ENCODE measurements at places on chromosomes 6 and 20.

GRCh38 chr6:166031275-166031674, 136.4 kb downstream of the TBXT start:
- no peak for DNase-seq
- no peaks in the 10 kb centered on the region for H3K4me1 ChIP-seq
- H3K36me3 ChIP-seq: no peaks in the 10 kb centered on the region

DNA sequence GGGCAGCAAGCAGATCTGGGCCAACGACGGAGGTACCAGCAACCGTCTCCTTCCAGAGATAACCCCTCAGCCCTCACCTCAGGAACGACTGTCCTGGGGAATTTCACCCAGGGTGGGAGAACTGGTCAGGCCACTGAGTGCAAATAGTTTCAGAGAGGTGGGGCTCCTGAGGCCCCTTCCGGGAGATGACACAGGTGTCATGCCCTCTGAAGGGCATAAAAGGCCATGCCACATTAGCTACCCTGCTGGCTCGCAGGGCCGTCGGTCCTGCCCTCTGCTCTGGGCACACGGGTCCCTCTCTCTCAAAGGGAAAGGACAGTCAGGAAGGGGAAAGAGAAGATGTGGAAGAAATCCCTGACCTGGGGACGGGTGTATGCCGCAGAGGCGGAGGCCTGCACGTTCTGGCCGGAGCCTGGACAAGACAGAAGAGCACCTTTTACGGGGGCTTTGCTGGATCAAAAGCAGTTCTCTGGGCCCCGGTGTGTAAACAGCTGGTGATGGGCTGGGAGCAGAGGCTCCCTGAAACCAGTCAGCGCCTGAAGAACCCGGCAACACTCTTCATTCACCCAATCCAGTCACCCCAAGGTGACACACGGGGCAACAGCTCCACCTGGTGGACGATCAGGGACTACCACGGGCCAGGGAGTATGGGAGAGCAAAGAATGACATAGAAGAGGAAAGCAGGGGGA, 6.4 kb upstream of the TAF8 start:
- DNase-seq: peak; percentile 83
- H3K36me3 ChIP-seq: no peaks in the 10 kb centered on the region
- H3K27me3 ChIP-seq: no peaks in the 10 kb centered on the region
- no peak overlapping the region for H3K27ac ChIP-seq

- no peak for DNase-seq
- H3K27me3 ChIP-seq: no peaks in the 10 kb centered on the region
- H3K36me3 ChIP-seq: no peaks in the 10 kb centered on the region
Observed at GRCh38 chr20:6180531-6180930, 57.7 kb upstream of the FERMT1 start.

DNA sequence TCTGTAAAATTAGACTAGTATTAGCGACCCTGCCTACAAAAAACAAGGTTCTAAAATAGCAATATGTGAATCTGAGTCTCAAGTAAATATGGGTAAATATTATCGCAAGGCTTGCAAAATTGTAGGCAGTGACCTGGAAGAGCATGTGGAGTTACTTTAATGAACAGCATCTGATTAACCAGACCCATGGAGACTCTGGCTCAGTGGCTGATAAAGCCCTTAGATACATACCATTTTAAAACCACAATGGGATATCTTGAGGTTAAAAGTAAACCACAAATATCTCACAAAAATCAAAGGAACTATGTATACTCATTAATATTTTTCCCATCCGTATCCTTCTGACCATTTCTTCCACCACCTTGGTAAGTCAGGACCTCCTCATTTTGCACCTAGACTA, 187.0 kb downstream of the MTFR2 start:
- peaks cover 19% of the 10 kb centered on the region for H3K4me1 ChIP-seq
- no peak overlapping the region for H3K4me3 ChIP-seq
- DNase-seq: no peak
- no peak overlapping the region for H3K27ac ChIP-seq

DNA sequence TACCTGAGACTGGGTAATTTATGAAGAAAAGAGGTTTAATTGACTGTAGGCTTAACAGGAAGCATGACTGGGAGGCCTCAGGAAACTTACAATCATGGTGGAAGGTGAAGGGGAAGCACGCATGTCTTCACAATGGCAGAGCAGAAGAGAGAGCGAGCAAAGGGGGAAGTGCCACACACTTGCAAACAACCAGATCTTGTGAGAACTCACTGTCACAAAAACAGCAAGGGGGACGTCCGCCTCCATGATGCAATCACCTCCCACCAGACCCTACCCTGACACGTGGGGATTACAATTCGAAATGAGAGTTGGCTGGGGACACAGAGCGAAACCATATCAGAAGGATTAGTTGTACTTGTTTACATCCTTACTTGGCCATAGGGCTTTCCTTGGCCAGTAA, 49.7 kb downstream of the FIG4 start:
- H3K4me1 ChIP-seq: peaks cover 2% of the 10 kb centered on the region
- H3K4me3 ChIP-seq: no peak overlapping the region
- DNase-seq: no peak
- H3K36me3 ChIP-seq: no peaks in the 10 kb centered on the region
- no peak overlapping the region for H3K27ac ChIP-seq

GRCh38 chr6:152241013-152241766, 396.0 kb downstream of the SYNE1 start:
- no peaks in the 10 kb centered on the region for H3K36me3 ChIP-seq
- H3K4me3 ChIP-seq: no peak overlapping the region
- peaks cover 23% of the 10 kb centered on the region for H3K4me1 ChIP-seq

GRCh38 chr20:40643891-40644290, 45.1 kb downstream of the MAFB start:
- no peaks in the 10 kb centered on the region for H3K27me3 ChIP-seq
- no peak for DNase-seq
- no peaks in the 10 kb centered on the region for H3K36me3 ChIP-seq
- peaks cover 4% of the 10 kb centered on the region for H3K4me1 ChIP-seq
- H3K27ac ChIP-seq: no peak overlapping the region
- no peak overlapping the region for H3K4me3 ChIP-seq

GRCh38 chr20:44745598-44746366, at the start of gene KCNK15:
TSS of gene KCNK15 (plus strand) at chr20:44745865. CDS start at chr20:44745911, 46 bp downstream.
- no peaks in the 10 kb centered on the region for H3K4me1 ChIP-seq
- H3K36me3 ChIP-seq: no peaks in the 10 kb centered on the region
- H3K4me3 ChIP-seq: peak within 1 kb of the TSS; percentile 58
- no peaks in the 10 kb centered on the region for H3K27me3 ChIP-seq

All from ovary (tissue), 10 donors.